Stimulated activated CD4-positive, alpha-beta T cell treated with anti-CD3 and anti-CD28 coated beads, TNF-alpha, amount 100 ng/mL, for 1 hour (primary cell): ENCODE measurements at places on chromosomes 4 and X.
A peak's percentile ranks its signal among the peaks of the same experiment; 100 is the strongest.

- DNase-seq, result no peak
Measured at GRCh38 chr4:176789955-176790354, 2.8 kb downstream of the VEGFC start.

DNA sequence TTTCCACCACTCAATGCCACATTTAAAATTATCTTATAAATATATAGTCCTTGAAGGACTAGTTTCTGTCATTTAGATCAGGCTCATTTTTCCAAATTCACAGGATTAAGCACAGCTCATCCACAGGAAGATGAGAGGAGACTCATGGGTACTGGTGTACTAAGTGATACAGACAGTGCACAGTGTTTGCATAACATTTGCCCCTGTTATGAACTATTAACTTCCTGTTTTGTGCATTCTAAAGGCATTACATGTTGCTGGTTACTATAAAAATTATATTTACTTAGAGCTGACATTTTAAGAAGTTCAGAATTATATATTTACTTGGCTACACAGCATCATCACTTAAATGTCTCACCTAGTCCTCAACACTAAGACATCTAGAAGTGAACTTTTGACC, 772.0 kb downstream of the TECRL start:
- no peak for DNase-seq

GRCh38 chr4:15004739-15005301, 2.5 kb downstream of the CPEB2 start:
- peak; percentile 6 for DNase-seq

DNA sequence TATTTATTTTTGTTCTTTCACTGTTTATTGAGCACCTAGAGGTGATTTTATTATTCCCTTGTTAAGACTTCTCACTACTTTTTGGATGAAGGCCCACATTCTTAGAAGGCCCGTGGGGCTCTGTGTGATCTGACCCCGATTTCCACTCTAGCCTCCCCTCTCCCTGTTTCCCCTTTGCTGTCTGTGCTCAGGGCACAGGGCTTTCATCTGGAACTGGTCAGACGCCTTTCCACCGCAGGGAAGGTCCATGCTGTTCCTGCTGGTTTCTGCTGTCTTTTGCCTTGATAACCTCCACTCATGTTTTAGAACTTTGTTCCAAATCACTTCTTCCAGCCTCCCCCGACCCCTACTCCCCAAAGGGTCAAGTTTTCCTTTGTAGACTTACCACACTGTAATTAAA, 31.3 kb upstream of the ANAPC4 start:
- DNase-seq, result no peak

DNA sequence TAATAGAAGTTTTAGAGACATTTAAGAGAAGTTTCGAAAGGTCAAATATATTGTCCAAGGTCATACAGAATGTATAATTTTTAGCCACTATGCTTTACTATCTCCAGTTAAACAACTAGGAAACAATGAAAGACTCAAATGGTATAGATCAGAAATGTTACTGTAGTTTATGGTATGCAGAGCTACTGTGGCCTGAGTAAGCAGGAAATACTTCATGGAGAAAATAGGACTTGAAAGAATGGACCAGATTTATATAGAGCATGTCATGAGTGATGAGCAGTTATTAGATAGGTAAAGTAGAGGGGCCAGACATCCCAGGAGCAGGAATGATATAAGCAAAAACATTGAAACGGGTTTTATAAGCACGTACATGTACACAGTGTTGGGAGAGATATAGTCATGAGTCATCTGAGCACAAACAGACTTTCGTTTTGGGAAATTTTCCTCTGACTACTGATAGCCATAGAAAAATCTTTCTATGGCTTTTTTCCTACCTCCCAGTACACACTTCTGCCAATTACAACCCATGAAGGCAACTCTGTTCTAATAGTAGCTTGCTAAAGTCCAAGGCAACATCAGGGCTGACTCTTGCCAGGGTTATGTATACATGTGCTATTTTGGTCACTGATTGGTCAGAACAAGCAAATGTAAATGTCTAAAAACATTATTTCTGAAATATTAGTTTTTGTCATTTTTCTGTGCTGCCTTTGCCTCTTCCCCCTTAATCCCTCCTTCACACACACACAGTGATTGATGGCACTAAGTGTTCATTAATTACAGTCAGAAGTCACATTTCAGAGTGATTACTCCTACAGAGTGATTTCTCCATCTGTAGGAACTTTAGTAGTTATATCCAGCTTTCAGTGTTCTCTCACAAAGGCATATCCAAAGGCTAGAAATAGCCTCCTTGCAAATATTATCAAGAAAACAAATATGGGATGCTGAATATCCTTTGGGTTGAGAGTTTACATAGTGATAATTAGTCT, 198.7 kb downstream of the ENOX2 start:
- no peak for DNase-seq

DNA sequence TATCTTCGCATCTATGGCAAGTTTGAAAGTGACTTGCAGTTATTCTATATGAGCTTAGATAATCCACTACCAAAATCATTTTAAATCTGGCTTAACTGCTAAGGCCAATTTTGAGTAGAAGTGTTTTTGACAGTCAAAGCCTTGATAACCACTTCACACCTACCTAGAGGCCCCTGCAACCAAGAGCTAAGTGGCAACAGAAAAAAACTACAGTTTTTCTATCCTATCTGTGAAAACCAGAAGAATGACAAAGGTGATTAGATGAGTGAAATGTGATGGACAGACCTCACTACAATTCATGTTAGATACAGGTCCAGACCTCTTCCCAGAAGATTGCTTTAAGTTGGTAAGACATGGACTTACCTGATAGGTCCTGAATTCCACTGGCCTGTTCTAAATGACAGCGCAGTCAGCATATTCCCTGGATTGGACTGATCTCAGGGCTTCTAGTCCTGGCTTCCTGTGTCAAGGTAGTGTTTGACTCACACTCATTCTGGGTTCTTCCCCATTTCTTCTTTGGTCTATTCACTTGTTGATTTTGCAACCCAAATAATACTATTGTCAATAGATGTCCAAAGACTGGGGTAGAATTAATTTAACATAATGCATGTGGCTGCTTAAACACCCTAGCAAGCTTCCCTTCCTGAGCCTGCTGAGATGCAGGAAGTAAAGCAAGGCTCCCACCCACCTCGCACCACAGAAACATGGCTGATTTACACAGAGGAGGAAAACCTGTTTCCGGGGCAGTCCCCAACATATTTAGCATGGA, 65.1 kb downstream of the PPP3CA start:
- DNase-seq, result no peak

DNA sequence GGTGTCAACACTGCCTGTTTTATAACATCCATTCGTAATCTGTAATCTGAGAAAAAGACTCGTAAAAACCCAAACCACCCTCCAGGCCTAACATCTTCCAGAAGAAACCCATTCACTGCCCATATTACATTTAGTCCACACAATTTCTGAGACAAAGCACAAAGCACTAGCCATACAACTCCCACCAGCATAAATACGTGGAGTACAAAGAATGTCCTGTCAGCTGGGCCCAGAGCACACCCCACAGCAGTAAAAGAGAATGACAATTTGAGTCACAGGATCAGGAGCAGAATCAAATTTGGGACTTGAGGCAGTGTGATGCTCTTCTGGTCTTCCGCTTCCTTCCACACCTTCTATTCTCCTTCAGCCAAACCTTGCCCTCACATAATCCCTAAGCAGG, 6.8 kb downstream of the MECP2 start:
- DNase-seq, result no peak

GRCh38 chrX:140711894-140712293, 2.3 kb downstream of the LINC00632 start:
- no peak for DNase-seq

- DNase-seq, result no peak
Measured at GRCh38 chr4:142743121-142743825, 102.8 kb downstream of the INPP4B start.

DNA sequence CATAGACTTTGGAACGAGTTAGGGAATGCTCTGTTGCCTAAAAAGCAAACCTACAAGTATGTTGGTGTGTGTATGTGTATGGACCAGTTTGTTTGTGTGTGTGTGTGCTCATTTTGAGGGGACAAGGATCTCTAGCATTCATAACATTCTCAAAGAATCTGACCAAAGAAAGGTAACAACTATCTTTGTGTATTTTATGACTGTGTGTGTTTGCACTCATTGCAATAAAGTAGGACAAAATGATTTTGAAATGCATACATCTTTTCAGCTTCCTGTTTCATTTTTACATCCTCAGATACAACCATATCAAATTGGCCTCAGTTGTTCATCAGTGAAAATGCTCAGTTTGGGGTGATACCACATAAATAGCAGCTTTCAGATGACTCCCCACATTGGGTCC, 8.3 kb upstream of the XK start:
- no peak for DNase-seq

DNA sequence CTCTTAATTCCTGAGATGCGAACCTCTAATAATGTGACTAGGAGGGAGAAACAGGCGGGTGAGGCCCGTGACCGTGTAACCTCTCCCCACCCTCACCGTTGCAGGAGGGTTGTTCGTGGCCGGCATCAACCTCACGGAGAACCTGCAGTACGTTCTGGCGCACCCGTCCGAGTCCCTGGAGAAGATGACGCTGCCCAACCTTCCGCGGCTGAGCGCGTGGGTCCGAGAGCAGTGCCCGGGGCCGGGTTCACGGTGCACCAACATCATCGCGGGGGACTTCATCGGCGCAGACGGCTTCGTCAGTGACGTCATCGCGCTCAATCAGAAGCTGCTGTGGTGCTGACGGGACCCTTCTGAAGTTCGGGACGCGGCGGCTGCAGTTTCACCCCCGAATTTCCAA, 17.8 kb downstream of the PLCXD1 start:
- DNase-seq, result no peak

GRCh38 chr4:87117051-87117731, 103.2 kb downstream of the KLHL8 start:
- no peak for DNase-seq

DNA sequence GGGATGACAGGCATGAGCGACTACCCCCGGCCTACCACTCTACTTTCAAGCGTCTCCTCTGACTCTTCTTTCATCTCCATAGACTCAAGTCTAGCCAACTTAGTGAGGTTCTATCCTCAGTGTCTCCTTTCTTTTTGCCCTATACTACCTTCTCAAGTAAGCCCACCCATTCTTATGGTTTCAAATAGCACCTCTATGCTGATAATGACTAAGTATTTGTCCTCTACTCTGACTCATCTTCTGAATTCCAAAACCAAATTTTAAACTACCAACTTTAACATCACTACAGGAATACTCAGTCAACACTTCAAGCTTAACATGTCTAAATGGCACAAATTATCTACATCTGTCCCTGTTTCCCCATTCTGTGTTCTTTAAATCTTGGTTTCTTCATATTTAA, 47.8 kb downstream of the ELF2 start:
- no peak for DNase-seq

DNA sequence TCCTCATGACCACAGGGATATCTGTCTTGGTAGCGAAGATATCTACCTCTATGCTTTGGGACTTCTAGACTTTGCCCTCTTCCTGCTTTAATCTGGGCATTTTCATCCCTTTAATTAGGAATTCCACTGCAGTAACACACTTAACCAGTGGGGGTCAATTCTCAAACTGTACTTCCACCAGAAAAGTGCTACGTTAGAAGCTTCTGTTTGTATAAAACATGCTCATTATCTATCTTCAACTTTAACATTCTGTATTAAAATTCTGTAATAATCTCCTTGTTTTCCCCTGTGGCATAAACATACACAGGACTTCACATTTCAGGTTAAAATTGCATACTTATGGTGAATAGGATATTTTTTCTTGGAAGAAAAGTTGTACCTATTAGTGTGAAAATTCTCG, 105.6 kb downstream of the AMMECR1 start:
- no peak for DNase-seq

DNA sequence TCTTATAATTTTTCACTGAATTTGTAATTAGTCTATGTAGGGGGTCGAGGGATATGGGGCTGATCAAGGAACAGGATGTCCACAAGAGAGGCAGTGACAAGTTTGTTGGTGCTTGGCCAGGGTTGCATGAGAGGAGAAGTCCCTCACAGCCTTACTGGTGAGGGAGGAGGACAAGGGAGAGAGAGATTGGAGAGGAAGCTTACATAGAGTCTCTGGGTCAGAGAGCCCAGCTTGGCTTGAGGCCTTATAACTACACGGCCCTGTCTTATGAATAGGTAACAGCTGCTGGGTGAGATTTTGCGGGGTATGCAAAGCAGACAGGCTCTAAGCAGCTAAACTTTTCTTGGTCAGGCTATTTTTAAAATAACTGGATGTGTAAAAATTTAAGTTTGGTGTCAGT, 37.9 kb upstream of the OTUD4 start:
- DNase-seq, result no peak

GRCh38 chrX:19360903-19361302, 17.2 kb downstream of the PDHA1 start:
- DNase-seq, result no peak

GRCh38 chr4:85726555-85726954, 251.6 kb downstream of the ARHGAP24 start:
- no peak for DNase-seq
